ENCODE measurements at places on chromosomes 7 and 10. TPM values are rescaled to one million over a fixed set of nuclear protein-coding genes. Genes with fewer than 3 reads are reported as not detected.

The PLPP4 gene
- total RNA-seq, result 17.2 TPM

The FAM131B gene
- total RNA-seq, result 1.4 TPM

The LRRC61 gene
- 1.2 TPM for total RNA-seq

The CFAP69 gene
- total RNA-seq, result 1.2 TPM

The AKR1C1 gene
- 3.2 TPM for total RNA-seq

The SUV39H2 gene
- total RNA-seq, result 30.2 TPM

The NAPEPLD gene
- 2.9 TPM for total RNA-seq

The MYH16 gene
- total RNA-seq, result 0.30 TPM

The PIP gene
- total RNA-seq, result not detected

The SPAM1 gene
- total RNA-seq, result not detected

The CPXM2 gene
- 2.1 TPM for total RNA-seq

The CTAGE6 gene
- total RNA-seq, result 0.46 TPM

The RPEL1 gene
- total RNA-seq, result 0.32 TPM

Data from epithelial cell of umbilical artery (primary cell).